ENCODE measurements at places on chromosomes 5 and 9.
A peak's percentile ranks its signal among the peaks of the same experiment; 100 is the strongest.

- DNase-seq: no peak
- no peak overlapping the region for H3K4me3 ChIP-seq
- no peak overlapping the region for H3K27ac ChIP-seq
- H3K27me3 ChIP-seq: no peaks in the 10 kb centered on the region
- peaks cover 23% of the 10 kb centered on the region for H3K36me3 ChIP-seq
- no peaks in the 10 kb centered on the region for H3K4me1 ChIP-seq
Measured at GRCh38 chr9:123064716-123065115, 31.2 kb downstream of the GPR21 start.

- no peaks in the 10 kb centered on the region for H3K36me3 ChIP-seq
- no peak overlapping the region for H3K4me3 ChIP-seq
- peaks cover 2% of the 10 kb centered on the region for H3K4me1 ChIP-seq
- DNase-seq: no peak
- no peaks in the 10 kb centered on the region for H3K27me3 ChIP-seq
- H3K27ac ChIP-seq: no peak overlapping the region
Measured at GRCh38 chr5:40446910-40447309, 232.8 kb upstream of the PTGER4 start.

DNA sequence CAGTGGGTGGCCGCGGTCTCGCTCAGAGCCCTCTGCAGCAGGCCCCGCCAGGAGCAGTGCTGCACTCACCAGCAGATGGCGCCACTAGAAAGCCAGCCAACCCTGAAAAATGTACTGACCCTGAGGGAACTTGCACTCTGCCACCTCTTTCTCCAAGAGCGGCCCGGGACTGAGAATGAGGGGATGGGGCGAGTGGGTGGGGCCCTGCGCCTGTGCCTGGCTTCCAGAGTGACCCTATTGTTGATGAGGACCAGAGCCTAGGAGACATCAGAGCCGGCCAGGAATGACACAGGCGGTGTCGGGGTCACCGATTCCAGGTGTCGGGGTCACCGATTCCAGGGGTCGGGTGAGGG lies 2.9 kb upstream of the IL17B start:
- H3K4me3 ChIP-seq: no peak overlapping the region
- H3K36me3 ChIP-seq: no peaks in the 10 kb centered on the region
- peak; percentile 82 for DNase-seq
- no peaks in the 10 kb centered on the region for H3K27me3 ChIP-seq

DNA sequence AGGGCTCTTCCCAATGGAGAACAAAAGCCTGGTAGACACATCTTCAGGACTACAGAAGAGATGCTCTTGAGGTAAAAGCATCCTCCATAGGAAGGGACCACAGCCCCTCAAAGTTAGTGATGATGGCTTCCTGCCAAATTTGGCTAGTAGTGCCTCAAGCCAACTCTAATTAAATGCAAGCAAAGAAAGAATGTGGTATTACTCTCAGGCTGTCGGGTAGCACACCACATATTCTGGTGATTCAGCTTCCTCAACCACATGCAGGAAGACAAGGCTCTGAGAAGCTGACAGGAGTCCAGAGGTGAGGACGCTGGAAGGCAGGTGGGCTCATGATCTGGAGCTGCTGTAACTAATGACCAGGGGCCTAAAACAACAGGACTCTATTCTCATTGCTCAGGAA lies 37.2 kb upstream of the S1PR3 start:
- no peak overlapping the region for H3K4me3 ChIP-seq
- H3K36me3 ChIP-seq: no peaks in the 10 kb centered on the region
- no peaks in the 10 kb centered on the region for H3K4me1 ChIP-seq

DNA sequence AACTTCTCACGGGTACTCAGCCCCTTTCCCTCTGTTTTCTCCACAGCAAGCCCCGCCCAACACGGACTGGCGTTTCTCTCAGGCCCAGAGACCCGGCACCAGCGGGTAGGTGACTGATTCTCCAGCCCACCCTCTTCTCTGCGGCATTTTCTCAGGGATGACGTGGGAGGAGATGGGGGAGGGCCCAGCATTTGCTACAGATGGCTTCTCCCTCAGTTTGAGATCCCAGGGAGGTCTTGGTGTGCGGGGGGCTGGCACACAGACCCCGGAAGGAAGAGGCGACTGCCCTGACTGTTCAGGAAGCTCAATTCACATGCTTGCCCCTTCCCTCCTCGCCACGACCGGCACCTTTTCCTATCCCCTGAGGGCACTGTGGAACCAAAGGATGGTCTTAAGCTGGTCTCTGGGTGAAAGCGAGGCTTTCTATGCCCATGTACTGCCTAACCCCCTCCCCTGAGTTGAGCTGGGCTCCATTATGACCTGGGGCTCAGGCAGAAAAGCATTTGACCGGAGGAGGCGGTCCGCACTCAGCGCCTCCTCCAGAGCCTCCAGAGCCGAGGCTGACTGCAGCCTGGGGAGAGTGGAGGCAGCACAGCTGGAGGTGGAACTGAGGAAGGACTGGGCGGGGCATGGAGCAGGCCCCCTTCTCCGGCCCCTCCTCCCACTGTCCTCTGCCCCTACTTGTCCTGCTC lies 6.0 kb downstream of the PCDHGC5 start:
- H3K36me3 ChIP-seq: no peaks in the 10 kb centered on the region
- peaks cover 17% of the 10 kb centered on the region for H3K4me1 ChIP-seq
- H3K27me3 ChIP-seq: peaks cover 24% of the 10 kb centered on the region
- H3K27ac ChIP-seq: no peak overlapping the region
- H3K4me3 ChIP-seq: no peak overlapping the region

DNA sequence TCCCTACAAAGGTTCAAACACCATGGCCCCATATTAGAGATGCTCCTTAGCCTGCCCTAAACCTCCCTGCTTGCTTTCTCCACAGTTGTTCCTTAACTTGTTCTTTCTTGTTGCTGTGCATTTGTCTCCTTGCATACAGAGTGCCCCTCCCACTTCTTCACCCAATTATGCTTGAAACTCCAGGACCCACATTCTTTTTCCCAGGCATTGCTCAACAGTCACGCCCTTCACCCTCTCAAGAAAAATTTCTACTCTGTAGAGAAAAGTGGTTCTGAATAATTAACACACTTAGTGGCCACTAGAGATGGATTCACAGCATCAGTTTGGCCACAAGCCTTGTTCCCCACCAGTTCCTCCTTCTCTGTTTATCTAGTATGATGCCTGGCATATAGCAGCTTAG lies 57.7 kb downstream of the NREP start:
- H3K4me1 ChIP-seq: peaks cover 6% of the 10 kb centered on the region
- no peak for DNase-seq
- no peaks in the 10 kb centered on the region for H3K27me3 ChIP-seq

GRCh38 chr9:126548312-126548711 lies 65.4 kb upstream of the LMX1B start:
- H3K4me3 ChIP-seq: no peak overlapping the region
- H3K27me3 ChIP-seq: no peaks in the 10 kb centered on the region
- DNase-seq: no peak
- no peak overlapping the region for H3K27ac ChIP-seq

DNA sequence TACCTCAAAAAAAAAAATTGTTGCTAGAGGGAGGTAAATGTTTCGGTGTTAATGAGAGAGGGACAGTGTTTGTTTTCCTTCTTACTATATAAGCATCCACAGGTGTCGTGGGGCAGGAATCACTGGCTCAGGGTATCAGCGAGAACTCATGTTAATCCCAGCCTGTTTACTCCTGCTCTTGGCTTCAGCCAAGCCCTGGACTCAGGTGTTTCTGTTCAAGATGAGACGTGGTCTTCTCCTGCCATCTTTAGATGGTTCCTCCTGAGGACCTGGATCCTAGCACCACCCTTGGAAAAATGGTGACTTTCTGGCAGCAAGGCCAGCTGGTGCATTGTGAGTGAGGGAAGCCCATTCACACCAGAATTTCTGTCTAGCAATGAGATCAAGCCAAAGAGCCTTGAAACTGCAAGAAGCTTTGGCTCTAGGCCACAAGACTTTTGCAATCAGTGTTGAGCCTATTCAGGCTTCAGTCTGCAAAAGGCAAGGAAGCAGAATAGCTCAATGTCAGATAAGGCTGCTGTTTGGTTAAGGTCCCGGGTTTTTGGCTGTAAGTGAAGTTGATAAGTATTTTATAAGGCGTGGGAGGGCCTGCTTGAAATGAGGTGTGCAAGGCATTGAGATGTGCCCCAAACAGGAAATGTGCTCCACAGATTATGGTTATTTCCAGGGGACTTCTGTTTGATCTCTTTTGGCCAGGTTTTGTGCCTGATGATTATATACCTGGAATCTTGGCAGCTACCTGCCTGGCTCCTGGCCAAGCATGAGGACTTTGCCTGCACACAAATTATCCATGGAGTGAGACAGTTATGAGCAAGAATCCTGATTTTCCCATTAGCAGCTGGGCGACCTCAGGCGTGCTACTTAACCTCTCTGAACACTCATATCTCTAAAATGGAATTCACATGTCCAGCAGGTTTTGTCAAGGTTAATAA lies 99.8 kb downstream of the TENT4A start:
- no peaks in the 10 kb centered on the region for H3K27me3 ChIP-seq
- H3K36me3 ChIP-seq: no peaks in the 10 kb centered on the region
- DNase-seq: no peak
- H3K4me3 ChIP-seq: no peak overlapping the region

DNA sequence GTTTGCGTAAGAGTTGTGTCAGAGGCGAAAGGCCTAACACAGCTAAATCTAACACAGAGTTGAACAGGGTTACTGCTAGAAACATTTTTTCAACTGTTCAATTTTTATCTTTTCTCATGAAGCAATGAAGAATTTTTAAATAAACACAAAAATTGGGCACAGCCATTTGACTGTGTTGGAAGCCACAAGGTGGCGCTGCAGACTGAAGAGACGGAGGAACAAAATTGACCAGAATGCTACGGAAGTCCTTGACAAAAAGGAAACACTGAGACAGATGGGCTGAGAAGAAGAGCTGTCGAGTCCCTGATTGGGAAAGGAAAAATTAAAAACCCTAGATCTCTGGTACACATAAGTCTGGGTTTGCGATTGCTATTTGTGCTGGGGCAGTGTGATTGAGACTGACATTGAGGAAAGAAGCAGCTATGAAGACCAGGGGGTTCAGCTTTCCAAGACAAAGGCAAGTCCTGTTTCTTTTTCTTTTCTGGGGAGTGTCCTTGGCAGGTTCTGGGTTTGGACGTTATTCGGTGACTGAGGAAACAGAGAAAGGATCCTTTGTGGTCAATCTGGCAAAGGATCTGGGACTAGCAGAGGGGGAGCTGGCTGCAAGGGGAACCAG lies at the start of gene PCDHB9:
PCDHB9 (plus strand) TSS at position 265 of the 616 bp plus-strand sequence; CDS start at position 423, 158 bp downstream.
- peaks cover 2% of the 10 kb centered on the region for H3K27me3 ChIP-seq
- H3K27ac ChIP-seq: no peak within 1 kb of the TSS
- H3K36me3 ChIP-seq: no peaks in the 10 kb centered on the region
- no peaks in the 10 kb centered on the region for H3K4me1 ChIP-seq
- no peak within 1 kb of the TSS for H3K4me3 ChIP-seq

DNA sequence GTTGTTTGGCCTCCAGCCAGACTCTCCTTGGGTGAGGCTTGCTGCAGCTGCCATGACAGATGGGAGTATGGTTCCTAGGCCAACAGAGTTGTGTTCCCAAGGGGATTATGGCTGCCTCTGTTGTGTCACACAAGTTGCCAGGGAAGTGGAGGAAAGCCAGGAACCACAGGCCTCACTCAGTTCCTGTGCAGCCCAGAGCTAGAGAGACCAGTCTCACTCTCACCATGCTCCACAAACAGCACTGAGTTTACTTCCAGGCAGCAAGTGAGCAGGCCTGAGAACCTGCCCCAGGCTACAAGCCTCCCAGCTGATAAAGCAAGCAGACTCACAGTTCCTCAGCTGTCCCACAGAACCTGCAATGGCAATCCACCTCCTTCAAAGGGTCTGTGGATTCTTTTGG lies 273.6 kb upstream of the TAS2R1 start:
- H3K36me3 ChIP-seq: no peaks in the 10 kb centered on the region
- H3K4me3 ChIP-seq: no peak overlapping the region
- DNase-seq: no peak
- no peak overlapping the region for H3K27ac ChIP-seq
- no peaks in the 10 kb centered on the region for H3K4me1 ChIP-seq
- no peaks in the 10 kb centered on the region for H3K27me3 ChIP-seq

DNA sequence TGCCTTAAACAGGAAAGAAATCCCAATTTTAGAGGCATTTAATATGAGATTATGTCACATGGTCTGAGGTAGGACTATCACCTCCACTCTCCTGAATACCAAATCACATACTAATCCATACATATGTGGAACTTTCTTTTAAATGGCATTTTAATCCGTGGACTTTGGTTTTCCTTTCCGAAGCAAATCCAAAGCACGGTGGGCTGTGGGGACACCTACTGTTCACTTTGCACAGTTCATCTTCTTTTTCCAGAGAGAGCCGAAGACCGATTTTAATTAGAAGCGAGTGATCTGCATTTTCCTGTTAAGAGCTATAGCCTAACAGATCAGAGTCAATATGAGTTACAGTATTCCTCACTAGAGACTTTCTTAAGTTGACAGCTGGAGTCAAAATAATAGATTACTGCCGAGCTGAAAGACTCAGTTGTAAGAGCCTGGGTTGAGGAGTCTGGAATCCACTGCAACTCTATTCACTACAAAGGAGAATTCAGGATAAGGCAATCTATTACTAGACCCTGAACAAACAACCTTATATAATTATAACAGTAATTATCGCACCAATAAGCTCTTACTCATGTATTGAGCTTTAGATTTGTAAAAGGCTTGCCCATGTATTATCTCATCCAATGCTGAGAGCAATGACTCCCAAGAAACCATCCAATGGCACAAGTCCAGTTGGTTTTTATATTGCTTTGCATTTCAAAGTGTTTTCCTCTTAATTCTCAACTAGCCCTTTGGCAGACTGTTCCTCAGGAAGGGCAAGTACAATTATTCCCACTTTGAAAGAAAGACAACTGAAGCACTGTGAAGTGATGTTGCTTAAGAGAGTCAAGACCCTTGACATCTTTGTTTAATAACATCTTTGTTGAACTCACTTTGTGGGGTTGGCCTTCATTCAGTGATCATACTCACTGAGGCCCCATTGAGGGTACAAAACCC lies 144.7 kb downstream of the TRPM6 start:
- no peak overlapping the region for H3K4me3 ChIP-seq
- H3K27me3 ChIP-seq: no peaks in the 10 kb centered on the region
- H3K36me3 ChIP-seq: no peaks in the 10 kb centered on the region
- no peak for DNase-seq

GRCh38 chr5:5295351-5295750 lies 127.1 kb upstream of the ICE1 start:
- H3K36me3 ChIP-seq: no peaks in the 10 kb centered on the region
- no peaks in the 10 kb centered on the region for H3K27me3 ChIP-seq
- no peak overlapping the region for H3K27ac ChIP-seq
- DNase-seq: no peak
- no peaks in the 10 kb centered on the region for H3K4me1 ChIP-seq

DNA sequence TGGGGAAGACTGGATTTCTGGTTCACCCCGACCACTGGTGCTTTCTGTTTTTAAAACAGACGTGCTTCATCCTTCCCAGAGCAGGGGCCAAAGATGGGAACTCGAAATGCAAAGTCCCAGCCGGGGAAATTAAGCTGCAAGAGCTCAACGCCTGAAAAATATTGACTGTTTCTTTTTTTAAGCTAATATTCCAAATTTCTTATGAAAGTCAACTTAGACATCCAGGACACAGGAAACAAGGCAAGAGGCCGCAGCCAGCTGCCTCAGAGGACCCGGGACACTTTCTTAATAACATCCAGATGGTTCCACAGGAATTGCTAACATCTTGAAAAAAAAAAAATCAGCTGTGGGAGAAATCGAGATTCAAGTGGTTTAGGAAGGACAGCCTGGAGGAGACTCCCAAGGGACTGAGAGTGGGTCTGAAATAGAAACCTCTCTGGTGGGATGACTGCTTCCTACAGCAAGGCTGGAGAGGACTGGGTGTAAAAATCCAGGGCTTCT lies 144.9 kb downstream of the FGF1 start:
- H3K27ac ChIP-seq: no peak overlapping the region
- DNase-seq: no peak
- H3K4me1 ChIP-seq: no peaks in the 10 kb centered on the region
- H3K36me3 ChIP-seq: no peaks in the 10 kb centered on the region

Data from natural killer cell (primary cell).